ENCODE measurements at places on chromosomes 5 and 9.

- DNase-seq, result no peak
These were observed 355.3 kb downstream of the PRELID2 start for GRCh38 chr5:145479857-145480256.

GRCh38 chr9:4366591-4367330 is 66.9 kb upstream of the GLIS3 start:
- peak; percentile 12 for DNase-seq

- no peak for DNase-seq
These were observed 111.6 kb downstream of the ADRB2 start for GRCh38 chr5:148937830-148938521.

DNA sequence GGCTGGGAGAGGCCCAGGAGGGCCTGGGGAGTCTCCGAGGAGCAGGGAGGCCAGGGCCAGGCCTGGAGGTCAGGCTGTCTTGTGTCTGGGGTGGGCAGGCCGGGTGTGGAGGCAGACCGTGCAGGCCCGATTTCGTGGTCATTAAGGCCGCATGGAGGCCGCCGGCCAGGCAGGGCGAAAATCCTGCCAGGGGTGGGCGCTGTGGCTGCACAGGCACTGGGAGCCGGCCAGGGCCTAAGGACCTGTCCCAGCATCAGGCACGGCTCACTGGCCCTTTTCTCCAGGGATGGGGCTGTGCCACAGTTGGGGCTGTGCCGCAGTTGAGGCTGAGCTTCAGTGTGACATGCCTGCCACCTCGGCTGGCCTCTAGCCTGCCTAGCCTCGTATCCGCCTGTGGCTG is 35.9 kb downstream of the ASS1 start:
- DNase-seq, result no peak

GRCh38 chr9:126833710-126834345 is 26.6 kb upstream of the ZBTB34 start:
- DNase-seq, result no peak

DNA sequence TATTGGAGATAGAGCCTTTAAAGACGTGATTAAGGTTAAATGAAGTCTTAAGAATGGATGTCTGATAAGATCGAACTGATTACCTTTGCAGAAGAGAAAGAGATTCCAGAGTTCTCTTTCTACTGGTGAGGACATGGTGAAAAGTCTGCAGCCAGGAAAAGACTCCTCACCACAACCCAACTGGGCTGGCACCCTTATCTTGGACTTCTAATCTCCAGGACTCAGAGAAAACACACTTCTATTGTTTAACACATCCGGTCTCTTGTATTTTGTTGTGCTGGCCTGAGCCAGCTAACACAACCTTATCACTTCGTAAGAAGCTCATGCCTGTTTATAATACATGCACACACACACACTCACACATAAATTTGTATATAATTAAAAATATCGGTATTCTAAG is 489.1 kb downstream of the PRDM9 start:
- DNase-seq, result no peak

DNA sequence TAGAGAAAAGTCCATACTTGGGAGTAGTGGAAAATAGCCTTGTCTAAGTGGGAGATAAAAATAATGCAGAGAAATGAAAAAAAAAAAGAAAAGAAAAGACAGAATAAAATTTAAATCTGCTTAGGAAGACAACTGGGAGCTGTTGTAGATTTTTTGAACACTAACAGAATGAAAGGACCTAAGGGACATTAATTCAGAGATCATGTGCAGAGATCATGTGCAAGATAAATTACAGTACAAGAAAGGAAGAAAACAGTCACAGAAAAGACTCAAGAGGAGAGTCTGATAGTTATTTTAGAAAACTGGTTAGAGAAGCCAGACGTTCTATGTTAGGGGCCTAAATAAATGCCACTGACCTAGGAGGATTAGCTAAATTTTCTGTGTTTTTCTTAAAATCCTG is 1226.8 kb upstream of the NUDT12 start:
- DNase-seq, result no peak

GRCh38 chr5:172944741-172945140 is 14.5 kb upstream of the RPL26L1 start:
- no peak for DNase-seq

DNA sequence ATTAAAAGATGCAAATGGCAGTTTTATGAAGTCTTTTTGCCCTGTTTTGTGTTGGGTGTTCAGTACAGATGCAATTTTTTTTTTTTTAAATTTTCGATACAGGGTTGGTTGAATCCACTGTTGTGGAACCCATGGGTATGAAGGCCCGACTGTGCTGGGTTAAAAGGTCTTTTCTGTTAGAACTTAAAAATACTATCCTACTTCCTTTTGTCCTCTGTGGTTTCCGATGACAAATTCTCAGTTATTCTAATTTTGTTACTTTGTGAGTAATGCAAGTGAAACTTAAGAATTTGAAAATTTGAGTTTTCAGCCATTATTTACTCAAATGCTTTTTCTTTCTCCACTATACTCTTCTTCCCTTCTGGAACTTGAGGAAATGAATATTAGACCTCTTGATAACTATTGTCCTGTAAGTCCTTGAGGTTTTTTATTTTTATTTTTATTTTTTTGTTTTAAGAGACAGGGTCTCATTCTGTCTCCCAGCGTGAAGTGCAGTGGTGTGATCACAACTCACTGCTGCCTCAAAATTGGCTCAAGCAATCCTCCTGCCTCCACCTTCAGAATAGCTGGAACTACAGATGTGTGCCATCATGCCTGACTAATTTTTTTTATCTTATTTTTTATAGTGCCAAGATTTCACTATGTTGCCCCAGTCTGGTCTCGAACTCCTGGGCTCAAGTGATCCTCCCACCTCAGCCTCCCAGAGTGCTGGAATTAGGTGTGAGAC is 67.5 kb downstream of the ZCCHC7 start:
- peak; percentile 85 for DNase-seq

- DNase-seq, result no peak
These were observed 37.3 kb downstream of the COL5A1 start for GRCh38 chr9:134678666-134679443.

GRCh38 chr5:92674321-92674720 is 906.7 kb downstream of the NR2F1-AS1 start:
- DNase-seq, result no peak

DNA sequence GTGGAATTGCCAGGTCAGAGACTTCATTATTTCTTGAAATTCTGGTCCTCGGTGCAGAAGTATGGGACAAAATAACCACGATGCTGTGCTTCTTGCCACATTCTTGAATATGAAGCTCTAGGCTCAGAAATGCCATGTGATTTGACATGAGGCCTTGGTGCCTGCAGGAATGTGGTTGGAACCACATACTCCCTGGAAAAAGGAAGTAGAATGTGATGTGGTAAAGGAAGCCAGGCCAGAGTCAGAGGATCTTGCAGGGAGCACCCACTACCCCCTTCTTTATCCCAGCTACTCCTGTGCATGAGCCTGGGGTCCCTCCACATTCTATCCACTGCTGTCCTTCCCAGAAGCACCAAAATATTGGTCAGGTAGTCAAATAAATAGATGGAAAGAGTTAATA is 80.9 kb downstream of the FOXD1 start:
- DNase-seq, result peak; percentile 52

- no peak for DNase-seq
These were observed 76.6 kb upstream of the CCDC152 start for GRCh38 chr5:42680046-42680445.

Data from MV-4-11 (cell line).